ENCODE measurements at places on chromosomes 11 and 22.

DNA sequence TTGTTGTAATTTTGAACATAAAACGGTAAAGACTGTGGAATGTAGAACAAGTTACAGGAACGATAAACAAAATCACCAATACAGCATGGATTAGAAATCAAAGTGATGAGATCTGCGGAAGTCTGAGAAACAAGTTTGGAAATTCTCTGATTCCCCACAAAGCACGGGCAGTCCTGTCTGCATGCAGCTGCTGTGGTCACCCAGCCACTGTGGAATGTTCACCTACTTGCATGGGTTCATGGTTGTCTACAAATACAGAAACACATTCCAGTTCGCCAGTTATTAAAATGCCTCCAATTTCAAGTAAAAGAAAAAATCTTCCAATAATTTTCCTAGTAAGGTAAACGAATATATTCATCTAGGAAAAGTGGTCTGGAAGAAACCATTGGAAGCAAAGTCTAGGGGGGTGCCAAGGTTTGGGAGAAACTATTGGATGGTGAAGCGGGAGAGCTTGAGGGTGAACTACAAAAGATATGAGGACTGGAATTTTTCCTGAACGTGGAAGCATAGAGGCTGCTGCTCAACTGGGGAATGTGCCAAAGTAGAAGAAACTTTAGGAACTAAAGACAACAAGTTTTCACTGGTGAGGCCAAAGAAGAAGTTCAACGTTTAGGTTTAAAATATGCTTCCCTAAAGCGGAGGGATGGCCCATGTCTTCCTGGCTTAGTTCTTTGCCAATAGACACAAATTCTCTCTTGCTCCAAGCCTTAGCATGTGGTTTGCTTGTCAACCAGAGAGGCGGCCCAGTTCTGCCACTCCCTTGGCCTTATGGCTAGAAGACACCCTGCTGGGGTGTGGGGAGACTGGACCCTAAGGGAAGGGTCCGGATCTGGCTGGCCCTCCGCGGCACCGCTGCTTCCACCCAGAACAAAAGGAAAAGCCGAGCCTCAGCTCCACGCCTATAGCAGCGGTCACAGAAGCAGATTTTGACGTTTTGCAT, 70.2 kb downstream of the CTTN start:
- DNase-seq = no peak

DNA sequence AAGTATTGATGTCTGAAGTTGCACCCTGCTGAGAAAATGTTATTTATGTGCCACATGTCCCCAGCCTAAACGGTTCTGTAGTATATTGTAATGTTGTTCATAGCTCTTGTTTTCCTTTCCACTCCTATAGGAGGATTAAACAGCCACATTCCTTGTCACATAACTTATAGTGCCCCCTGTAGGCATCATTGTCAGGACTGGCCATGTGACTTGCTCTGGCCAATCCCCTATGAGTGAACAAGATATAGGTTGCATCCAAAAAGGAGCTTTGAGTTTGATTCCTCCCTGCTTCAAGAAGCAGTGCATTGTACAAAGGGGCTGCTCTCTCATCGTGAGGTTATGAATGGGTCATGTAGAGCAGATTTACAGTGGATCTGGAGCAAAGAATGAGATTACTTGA, 717.6 kb upstream of the ANO5 start:
- no peak for DNase-seq

- DNase-seq = no peak
Measured at GRCh38 chr11:115963156-115963555, 458.9 kb upstream of the CADM1 start.

DNA sequence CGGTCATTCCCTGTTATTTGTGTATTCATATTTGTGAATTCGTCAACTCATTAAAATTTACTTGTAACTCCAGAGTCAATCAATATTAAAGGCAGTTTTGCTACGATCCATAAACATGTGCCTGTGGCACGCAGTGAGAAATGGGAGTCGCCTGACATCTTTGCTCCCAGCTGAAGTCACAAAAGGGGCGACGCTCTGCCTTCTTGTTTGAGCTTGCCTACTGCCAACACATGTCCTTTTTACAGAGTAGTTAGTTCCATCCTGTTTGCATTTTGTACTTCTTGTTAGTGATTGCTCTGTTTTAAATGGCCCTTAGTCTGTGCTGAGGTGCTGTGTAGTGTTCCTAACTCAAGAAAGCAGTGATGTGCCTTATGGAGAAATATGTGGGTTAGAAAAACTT, 305.3 kb downstream of the ETS1 start:
- DNase-seq = no peak

DNA sequence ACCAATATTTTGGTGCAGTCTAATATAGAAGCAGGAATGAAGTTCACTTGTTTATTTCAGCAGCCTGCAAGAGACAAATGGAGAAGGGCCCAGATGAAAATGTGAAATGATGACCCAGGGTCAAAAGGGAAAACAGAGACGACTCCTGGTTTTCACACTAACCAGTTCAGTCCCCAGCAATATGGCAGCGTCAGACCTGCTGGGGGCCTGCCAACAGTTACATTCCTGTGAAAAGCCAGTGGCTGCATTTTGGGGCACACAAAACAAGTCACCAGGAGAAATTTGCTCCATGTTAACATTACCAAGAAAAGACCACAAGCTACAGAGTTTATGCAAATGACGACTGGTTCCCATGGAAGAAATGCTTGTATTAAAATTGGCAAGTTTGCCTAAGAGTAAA, 80.2 kb downstream of the CCDC34 start:
- DNase-seq = no peak

- DNase-seq = no peak
Measured at GRCh38 chr11:114315749-114316368, 19.7 kb downstream of the NNMT start.

GRCh38 chr11:11787305-11788062, 54.3 kb upstream of the USP47 start:
- peak; percentile 38 for DNase-seq

DNA sequence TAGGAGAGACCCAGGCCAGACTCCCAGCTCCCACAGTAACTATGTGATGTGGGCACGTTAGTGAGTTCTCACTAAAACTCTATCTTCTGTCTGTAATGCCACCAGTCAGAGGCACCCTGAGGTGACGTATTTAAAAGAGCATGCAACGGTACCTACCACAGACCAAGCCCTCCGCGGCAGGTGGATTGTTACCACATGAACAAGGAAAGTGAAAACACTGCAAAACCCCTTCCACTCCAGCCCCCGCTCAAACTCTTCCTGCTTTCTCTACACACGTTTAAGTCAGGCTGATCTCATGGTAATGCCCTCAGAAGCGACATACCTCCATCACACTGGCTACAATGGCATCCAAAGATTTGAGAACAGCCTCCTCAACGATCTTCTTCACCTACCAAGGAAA, 36.7 kb downstream of the SERPIND1 start:
- DNase-seq = no peak

- DNase-seq = no peak
Measured at GRCh38 chr11:73310076-73310475, 2.0 kb downstream of the ARHGEF17 start.

DNA sequence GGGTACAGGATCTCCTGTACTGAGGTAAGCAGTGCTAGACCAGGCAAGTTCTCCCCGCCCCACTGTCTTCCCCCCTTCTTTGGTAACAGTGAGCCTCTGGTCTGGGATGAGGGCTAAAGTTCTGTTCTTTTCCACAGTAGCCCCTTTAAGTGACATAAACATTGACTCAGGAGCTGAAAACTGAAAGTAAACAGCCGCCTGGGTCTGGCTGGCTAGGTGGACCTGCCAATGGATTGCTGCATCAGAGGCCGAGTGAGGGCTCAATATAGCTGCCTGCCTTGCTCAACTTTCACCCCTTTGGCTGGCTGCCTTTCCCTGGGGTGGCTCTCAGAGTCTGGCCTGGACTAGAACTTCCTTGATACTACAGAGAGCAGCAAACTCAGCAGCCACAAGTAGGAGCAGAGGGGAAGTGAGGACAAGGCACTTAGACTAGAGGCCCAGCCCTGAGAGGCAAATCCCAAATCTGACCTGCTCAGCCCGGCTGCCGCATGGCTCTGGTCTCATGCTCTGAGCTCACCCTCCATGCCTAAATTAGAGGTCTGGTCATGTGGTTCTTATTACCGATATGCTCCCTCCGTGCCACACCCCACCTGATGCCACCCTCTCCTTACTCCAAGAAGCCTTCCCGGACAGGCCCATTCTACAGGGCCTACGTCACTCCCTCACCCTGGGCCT, 9.6 kb upstream of the UCP3 start:
- no peak for DNase-seq

DNA sequence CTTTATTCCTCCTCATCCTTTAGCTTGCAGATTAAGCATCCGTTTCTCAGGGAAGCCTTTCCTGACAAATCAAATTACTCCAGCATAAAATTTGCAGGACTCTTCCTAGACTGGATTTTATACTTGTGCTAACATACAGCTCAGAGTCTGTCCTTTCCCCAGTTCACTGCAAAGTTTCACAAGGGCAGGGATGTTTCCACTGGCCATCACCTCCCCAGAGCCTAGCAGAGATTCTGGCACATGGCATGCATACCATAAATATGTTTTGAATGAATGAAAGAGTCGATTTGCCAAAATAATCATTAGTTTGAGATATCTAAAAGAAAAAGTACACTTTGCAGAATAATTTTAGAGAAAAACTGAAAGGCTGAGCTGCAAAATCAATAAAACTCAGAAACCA, 10.6 kb downstream of the MSANTD4 start:
- DNase-seq = no peak

Measured in HS-5 (cell line).